Nucleus accumbens (tissue), 56 donors: ENCODE measurements at places on chromosomes 4 and X.

DNA sequence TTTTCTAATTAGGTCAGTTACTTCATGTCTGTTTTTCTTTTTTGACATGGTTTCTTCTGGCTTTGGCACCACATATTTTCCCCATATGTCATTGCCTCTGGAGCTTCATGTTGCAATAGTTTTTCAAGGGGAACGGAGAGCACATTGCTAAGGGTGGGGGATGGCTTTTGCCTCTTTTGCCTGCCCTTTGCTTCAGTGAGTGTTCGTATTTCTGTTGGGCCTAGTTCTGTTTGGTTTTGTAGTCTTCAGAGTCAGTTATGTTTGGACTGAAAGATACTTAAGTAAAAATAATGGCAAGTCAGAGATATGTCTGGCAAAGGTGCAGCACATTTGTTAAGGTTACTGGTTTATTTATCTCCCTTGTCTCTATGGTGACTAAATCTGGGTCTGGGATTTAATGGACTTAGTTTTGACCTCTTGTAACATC lies 29.1 kb downstream of the FHL1 start:
- no peak for DNase-seq

- DNase-seq = no peak
Measured at GRCh38 chr4:140304346-140304745, 69.1 kb upstream of the SCOC start.

DNA sequence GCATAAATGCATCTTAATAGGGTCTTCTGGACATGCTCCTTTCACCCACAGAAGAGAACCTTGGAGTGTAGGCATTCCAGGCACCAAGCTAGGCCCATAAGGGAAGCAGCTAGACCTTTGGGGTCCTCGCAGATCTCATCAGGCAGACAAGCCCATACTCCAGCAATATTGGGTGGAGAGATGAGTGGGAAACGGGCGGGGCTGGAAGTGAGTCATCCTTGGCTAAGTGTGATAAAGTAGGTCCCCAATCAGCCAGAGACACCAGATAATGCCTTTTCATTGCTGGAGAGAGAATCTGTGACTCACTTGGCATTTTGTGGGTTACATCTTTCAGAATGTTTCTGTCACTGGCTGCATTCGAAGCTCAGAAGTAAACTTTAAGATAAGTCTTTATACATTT lies 133.3 kb upstream of the MBNL3 start:
- DNase-seq = no peak

DNA sequence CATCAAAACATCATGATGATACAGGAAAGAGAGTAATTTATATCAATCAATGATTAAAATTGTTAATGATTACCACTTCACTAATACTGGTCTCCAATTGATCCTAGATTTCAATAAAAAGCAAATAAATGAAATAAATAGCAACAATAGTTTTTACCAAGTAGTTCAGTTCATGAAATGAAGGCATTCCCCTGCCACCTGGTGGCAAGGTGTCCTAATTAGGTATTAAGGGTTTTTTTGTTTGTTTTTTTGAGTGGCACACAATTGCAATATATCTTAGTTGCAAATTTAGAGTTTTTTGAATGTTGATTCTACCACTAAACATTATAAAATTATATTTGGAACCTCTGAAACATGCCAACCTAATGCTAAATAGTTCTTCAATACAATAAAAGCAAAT lies 157.4 kb upstream of the PDE5A start:
- no peak for DNase-seq

- peak; percentile 28 for DNase-seq
Measured at GRCh38 chr4:139815778-139816601, 150.4 kb downstream of the MGST2 start.

DNA sequence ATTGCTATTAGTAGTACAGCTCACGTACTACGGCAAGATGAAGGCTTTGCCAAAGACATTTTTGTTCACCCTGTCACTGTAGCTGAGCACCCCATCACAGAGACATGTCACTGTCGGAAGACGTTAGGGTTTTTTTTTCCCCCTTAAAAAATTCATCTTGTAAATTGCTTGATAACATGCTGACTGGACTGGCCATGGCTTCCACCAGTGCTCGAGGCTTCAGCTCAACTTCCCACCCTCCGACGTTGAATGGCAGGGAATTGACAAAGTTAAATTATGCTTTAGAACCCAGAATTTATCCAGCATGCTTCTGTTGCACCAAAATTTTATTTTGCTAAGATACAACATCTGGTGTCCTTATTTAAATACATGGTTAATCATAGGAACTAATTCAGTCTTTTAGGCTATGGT lies 707 bp upstream of the OTUD4 start:
- no peak for DNase-seq

GRCh38 chrX:16638533-16638932 lies 11.4 kb upstream of the S100G start:
- no peak for DNase-seq

DNA sequence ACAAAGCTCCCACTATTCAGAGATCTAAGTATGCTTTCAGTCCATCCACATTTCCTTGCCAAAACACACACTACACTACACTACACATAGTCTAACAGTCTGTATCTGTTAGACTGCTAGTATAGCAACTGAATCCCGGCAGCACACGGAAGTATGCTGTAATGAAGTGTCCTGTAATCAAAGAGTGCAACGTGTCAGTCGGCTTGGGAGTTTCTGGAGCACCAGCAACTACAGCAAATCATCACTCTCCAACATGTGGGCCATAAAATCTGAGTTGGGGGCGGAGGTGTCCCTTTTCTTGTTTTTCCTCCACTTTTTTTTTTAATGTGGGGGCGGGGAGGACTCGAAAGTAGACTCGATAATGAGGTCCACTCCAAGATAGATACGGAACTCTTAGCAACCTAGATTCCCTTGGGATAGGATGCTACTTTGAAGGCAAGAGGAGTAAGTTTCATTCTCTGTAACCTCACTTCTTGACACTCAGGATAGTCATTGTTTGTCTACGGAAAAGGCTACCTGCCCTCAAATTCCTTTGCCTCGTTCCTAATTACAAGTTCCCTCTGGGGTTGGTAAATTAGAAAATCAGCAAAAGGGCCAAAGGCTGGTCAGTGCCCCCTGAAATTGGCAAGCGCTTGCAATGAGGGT lies 722 bp downstream of the SLC10A7 start:
- DNase-seq = no peak

DNA sequence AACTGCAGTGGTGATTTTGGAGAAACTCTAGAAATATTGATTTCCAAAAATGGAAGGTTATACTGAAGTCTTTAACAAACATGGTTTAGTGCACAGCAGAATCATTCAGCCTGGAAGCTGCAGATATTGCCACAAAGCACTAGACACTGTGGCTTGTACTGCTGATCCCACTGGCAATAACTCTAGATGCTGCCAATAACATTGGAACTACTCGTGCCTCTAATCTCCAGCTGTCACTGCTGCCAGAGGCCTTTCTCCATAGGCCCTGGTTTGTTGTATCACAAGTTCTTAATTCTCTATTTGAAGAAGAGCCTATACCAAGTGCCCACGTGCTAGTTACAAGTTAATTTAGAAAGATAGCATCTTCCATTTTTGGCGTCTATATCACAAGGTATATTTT lies 19.3 kb downstream of the DMP1 start:
- no peak for DNase-seq
